Activated T-helper 1 cell treated with anti-CD3 and anti-CD28 coated beads, Interleukin-2, amount 50 U/mL, for 16 hours (primary cell): ENCODE measurements at places on chromosomes 5 and 9.

DNA sequence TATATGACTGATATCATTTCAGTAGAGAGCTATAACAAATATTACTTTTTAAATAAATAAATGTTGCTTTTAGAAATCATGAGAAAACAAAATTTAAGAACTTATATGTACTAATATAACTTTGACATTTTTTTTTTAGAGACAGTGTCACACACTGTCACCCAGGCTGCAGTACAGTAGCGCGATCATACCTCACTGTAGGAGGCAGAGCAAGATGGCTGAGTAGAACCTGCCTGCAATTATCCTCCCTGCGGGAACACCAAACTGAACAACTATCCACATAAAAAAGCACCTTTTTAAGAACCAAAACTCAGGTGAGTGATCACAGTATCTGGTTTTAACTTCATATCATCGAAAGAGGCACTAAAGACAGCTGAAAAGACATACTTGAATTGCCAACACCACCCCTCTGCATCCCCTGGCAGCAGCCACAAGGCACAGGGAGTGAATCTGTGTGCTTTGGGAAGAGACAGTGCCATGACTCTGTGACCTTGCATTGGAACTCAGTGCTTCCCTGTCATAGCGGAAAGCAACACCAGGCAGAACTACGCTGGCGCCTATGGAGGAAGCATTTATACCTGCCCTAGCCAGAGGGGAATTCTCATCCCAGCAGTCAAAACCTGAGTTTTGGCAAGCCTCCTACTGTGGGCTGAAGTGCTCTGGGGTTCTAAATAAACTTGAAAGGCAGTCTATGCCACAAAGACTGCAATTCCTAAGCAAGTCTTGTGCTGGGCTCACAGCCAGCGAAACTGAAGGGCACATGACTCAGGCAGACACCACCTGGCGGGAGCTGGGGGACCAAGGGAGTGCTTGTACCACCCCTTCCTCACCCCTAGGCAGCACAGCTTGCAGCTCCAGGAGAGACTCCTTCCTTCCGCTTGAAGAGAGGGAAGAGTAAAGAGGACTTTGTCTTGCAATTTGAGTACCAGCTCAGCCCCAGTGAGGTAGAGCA is 142.7 kb downstream of the FBXL17 start:
- DNase-seq: no peak

GRCh38 chr5:59709346-59709821 is 184.1 kb downstream of the PDE4D start:
- DNase-seq: no peak

DNA sequence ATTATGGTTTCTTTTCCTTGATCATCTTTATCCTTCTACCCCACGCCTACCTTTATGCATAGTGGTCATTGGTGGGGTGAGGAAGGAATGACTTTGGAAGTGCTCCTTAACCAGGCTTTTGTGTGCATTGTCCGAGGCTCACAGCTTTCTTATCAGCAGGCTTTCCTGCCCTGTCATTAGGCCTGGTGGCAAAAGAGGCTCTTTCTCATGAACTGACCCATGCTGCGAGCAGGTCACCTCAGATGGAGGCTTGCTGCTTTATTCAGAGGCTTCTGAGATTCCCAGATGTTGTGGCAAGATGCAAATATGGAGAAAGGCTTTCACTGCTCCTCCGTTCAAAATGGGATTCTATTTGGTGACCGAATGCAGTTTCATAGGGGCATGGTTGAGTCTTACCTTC is 57.4 kb upstream of the DMRTA1 start:
- no peak for DNase-seq

GRCh38 chr5:58854441-58854840 is 271.6 kb downstream of the RAB3C start:
- DNase-seq: no peak

DNA sequence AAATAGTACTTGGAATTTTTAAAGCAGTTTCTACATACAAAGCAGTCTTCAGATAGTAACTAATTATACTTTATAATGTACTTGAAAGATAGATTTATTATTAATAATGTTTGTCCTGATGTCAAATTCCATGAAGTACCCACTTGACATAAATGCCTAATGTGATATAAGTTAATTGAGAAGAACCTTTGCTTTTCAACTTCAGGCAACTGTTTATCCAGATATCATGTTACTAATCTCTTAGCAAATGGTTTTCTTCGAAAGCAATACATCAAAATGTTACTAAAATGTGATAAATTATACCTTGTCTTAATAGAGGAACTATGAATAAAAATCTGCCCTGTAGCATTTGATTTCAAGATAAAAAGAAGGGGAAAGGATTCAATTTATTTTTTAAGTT is 146.8 kb upstream of the FBXL17 start:
- DNase-seq: no peak

GRCh38 chr9:124284237-124284831 is 26.6 kb downstream of the NEK6 start:
- no peak for DNase-seq

GRCh38 chr5:53011233-53011632 is 22.1 kb downstream of the ITGA2 start:
- no peak for DNase-seq

- DNase-seq: no peak
Observed at GRCh38 chr5:179413086-179413690, 67.9 kb upstream of the ADAMTS2 start.

- DNase-seq: no peak
Observed at GRCh38 chr9:91864380-91864779, 85.6 kb downstream of the ROR2 start.

DNA sequence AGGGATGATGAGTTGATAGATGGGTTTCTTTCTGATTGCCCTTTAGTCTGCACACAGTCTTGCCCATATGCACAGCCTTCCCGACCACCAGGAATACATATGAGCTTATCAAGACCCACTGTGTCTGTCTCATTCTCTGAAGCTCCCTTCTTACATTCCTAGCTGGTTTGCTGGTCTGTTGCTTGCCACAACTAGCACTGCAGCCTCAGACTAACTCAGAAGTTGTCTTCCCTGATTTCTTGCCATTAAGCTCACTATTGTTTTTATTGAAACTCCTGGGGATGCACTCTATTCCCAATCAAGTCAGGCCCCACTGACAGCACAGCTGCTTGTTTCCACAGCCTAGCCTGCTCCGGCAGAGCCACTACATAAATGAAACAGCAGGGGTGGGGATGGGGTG is 97.5 kb downstream of the SAXO1 start:
- no peak for DNase-seq

DNA sequence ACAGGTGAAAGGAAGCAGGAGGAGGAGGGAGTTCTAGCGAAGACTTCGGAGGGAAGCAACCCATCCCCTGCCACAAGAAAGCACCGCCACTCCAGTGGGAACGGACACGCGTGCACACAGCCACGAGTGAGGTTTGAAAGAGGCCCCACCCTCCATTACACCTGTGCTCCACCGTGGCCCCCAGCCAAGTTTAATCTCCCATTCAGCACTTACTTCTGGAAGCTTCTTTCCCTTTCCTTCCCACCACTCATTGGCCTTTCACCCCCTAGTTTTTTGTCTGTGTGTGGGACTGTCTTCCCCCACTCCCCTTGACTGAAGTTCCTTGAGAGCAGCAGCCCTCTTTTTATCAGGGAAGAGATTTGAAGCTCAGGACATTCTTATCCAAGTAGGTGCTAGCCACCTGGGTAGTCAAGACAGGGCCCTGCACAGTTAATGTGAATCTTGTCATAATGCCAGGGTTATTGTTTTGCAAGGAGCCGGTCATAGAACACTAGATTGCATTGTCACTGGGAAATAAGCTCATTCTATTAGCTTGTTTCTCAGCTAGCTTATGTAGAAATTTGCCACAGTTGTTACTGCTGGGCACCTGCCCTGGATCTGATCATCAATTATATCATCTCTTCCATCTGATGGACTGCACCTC is 256.0 kb downstream of the DOCK8 start:
- DNase-seq: no peak

DNA sequence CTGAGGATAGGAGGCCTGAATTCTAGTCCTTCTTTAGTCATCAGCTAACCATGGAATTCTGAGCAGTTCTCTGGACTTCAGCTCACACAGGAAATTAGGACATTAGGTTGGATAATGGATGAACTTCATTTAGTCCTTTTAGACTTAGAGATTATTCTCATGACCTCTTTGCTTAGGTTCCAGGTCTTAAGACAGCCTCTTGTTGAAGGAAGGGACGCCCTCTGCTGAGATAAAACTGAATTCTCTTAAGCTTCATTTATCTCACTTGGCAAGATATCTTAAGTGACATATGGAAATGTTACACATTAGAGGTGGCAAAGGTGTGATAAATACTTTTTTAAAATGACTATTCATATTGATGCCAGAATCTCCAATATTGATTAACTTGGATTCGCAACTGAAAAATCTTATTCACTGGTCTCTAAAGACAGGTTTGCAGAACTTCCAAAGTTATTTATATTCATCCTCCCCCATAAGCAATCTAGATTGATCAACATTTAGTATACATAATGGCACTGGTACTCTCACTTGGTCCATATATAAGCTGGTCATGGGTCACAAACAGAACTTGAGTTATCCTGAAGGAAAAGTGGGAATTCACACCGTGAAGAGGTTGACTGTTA is 16.9 kb upstream of the ZNF366 start:
- DNase-seq: no peak

DNA sequence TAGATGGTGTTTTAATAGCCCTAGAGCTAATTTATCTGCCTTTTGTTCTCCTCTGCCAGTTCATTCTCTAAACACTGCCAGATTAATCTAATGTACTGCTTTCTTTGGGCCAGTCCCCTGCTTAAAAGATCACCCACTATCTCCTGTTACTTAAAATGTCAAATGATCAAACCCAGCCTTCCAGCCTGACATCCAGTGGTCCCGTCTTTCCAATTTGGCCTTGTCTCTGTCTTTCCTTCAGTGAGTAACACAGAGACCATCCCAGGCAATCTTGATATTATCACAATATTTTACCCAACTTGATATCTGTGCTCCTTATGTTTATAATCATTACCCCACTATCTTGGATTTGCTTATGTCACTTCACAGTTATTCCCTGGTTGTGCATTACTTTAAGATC is 12.0 kb downstream of the PRR16 start:
- DNase-seq: no peak

DNA sequence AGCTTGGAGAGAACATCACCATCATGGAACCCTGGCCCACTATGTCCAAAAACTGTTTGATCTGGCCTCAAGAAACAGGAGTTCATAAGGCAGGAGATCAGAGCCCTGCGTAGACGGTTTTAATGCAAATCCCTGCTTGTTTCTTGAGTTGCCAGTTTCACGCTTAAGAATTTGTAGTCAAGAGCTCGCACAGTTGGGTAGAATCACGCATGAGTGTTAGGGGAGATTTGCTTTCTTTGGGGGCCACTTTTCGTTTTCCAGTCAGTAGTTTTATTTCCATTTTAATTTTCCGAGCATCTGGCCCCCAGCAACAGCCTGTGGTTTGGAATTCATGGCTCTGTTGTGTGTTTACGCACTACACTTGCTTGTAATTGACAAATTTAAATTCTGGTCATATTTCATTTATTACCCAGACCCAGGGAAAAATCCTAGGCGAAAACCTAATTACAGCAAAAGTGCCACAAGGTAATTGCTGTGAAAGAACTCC is 6.6 kb upstream of the C5orf58 start:
- no peak for DNase-seq

DNA sequence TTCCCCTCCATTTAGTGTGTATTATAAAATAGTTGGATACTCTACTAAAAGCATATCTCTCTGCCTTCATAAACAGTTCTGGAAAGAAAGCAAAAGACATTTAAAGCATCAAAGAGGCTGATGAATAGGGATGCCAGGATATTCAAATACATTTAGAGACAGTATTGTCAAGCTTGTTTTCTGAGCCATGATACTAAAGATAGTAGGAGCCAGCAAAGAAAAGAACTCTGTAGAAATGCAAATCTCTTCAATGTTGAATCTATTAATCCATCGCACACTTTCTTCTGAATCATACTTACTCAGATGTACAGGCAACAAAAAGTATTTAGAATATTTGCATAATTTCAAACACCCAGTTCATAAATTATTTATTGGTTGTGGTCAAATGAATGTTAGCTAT is 207.1 kb upstream of the MEF2C start:
- no peak for DNase-seq

DNA sequence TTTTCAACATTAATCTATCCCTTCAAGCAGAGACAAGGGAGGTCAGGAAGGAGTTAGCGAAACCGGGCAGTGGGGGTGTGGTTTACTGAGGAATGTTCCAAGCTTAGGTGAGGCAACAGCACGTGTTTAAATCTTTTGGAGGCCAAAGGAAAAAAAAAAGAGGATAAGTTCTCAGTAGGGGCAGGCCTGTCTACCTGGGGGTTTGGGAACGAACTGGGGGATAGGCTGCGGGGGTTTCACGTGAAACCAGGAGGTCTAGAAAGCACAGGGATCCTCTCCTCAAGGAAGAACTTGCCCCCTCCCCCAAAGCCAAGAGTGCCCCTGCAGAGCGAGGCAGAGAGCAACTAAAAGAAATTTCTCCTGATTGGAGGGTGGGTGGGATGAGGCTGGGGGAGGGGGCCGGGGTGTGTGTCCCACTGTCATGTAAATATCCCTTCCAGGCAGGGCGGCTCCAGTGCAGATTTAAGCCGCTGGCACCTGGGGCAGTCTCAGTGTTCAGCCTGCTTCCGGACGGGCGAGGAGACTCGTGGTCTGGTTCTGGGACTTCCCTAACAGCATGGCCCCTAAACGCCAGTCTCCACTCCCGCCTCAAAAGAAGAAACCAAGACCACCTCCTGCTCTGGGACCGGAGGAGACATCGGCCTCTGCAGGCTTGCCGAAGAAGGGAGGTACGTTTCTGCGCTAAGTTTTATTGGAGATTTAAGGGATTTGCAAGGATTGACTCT is 5.5 kb upstream of the SET start:
- no peak for DNase-seq

GRCh38 chr5:14773588-14773987 is 98.0 kb downstream of the ANKH start:
- DNase-seq: no peak

- DNase-seq: no peak
Observed at GRCh38 chr5:5419291-5420210, 2.9 kb upstream of the ICE1 start.

DNA sequence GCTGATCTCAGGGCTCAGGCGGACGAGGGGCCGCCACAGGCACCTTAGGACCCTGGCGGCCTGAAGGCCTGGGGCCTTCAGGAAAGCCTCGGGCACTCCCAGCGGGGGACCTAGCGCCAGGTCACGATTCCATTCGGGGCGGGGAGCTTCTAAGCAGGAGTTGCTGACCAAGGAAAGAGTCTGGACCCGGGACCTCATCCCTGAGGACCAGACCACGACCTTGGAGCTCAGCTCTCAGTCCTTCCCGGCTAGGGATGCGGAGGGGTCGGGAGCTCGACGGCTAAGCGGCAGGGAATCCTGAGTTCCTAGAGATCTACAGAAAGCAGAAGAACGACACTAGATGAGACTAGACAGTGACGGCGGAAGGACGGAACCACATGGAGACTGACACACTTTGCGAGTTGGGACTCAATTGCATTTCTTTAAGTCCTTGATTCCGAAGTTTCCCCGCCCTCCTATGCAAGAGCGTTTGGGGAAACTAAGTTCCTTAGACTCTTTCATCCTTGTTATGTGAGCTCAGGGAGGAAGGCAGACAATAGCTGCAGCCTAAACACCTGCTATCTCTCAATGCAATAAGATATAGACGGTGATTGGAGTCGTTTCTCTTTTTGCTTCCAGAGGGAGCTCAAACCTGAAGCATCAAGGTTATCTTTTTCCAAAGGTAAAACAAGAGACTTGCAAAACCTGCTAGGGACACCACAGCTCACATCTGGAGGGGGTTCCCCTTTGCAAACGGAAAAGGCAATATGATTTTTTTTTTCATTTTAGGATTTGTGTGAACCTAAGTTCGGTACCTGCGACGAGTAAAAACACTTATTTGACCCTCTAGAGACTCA is 9.7 kb downstream of the NR2F1-AS1 start:
- DNase-seq: no peak
